ENCODE measurements at places on chromosomes 7 and 10.

- no peak for DNase-seq
Observed at GRCh38 chr10:78025685-78026364, 3.5 kb downstream of the POLR3A start.

- DNase-seq, result no peak
Observed at GRCh38 chr10:78386509-78386908, 352.8 kb downstream of the RPS24 start.

DNA sequence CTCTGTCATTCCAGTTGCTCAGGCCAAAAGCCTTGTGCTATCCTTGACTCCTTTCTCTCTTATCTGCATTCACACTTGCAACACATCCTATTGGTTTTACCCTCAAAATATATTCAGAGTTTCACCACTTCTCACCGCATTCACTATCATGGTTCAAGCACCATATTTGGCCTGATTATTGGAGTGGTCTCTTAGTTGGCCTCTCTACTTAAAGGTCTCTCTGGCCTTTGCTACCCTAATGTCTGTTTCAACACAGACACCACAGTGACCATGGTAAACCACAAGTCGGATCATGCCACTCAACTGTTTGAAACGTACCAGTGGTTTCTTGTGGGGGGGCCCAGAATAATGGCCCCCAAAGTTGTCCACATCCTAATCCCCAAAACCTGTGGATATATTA lies 15.2 kb upstream of the PDZD8 start:
- DNase-seq, result no peak

DNA sequence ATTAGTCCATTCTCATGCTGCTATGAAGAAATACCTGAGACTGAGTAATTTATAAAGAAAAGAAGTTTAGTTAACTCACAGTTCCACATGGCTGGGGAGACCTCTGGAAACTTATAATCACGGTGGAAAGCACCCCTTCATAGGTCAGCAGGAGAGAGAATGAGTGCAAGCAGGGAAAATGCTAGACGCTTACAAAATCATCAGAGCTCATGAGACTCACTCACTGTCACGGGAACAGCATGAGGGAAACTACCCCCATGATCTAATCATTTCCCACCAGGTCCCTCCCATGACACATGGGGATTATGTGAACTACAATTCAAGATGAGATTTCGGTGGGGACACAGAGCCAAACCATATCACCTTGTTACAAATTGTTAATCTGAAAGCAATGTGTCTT lies 15.8 kb downstream of the TAS2R39 start:
- DNase-seq, result no peak

DNA sequence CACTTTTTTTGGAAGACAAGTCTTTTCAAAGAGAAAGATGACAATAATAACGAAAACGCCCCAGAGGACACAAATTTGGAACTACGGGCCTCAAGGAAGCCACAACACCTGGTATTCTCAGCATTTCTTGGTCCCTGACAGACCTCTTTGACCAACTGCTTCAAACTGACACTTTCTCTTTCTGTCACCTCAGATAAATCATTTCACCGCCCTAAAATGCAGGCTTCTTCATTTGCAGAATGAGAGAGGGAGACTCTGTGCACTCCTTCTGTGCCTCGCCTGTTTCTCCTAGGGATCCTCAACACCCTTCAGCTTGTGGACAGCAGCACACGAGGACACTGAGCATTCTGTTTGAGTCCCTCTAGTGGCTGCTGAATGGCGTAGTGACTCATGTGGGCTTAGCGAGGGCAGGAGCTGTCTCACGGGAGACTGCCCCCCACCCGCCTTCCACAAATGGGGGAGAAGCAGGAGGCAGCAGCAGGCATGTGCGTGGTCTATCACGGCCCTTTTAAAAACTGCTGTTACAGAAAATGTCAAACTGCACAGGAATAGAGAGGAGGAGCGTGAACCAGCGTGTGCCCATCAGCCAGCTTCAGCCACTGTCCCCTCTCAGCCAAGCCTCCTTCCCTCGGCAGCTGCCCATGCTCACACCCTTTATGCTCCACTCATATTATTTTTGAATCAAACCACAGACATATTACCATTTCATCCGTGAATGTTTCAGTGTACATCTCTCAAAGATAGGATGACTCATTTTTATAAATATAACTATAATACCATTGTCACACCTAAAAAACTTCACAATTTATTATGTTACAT lies 41.4 kb downstream of the GSDME start:
- DNase-seq, result no peak

DNA sequence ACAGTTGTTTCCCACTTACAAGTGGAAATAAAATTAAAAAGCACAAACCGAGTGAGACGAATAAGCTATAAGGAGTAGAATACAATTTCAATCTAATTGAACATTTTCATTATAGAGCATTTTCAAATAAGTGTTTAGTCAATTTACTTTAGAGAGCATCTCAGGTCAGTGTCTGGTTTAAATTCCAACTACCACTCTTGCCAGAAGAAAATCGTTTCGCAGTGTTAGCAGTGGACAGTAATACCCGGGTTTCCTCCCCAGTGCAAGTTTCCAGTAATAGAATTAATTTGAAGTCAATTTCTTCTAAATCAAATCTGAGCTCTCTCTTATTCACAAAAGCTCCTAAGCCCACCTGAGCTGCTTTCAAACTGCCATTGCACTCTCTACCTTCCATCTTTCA lies 45.7 kb downstream of the CREB3L2 start:
- DNase-seq, result no peak

DNA sequence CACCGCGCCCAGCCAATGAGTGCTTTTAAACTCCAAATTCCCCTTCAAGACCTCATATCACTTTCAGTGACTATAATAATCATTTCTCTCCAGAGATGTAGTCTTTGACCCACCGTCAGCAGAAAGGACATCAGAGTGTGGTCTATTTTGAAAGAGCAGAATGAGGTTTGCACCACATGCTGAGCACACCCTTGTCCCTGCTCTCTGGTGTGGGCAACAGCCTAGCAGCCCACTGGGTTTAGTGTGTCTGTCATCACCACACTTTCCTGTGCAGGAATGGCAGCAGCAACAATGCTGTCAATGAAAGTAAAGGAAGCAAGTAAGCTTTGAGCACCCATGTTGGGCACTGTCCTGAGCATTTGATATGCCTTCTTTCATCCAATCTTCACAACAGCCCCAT lies 122.4 kb downstream of the PLXNA4 start:
- no peak for DNase-seq

DNA sequence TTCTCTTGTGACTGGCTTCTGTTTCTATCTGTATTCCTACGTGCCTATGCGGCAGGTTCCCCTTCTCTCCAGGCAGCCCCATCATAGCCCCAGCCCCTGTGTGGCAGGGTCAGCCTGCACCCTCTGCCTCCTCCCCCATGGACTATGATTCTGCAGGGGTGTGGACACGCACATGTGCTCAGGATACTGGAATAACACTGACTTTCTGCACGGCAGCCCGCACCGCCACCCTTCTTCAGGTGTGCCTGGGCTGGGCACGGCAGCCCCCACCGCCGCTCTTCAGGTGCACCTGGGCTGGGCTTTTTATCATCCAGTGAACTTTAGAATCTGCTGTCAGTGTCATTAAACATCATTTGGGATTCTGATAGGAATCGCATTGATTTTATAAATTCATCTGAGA lies 202.6 kb upstream of the PPP2R2D start:
- DNase-seq, result no peak

GRCh38 chr7:101804088-101804963 lies 13.1 kb upstream of the CUX1 start:
- DNase-seq, result no peak

DNA sequence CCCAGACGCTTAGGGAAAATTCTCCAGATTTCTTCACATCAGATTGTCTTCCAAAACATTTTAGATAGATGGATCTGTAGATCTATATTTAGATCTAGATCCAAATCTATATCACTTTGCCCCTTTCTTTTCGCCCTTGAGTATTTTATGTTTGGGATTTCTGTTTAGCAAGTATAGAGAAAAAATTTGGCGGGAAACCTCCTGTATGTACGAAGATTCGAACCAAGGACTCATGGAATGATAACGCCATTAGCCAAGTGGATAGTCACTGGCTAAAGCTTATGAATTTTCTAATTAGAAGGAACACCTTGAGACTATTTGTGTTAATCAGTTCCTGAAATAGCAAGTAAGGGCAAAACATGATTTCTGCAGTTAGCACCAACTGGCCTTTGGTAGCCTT lies 1.2 kb downstream of the THNSL1 start:
- no peak for DNase-seq
